ENCODE measurements at places on chromosomes 16 and 17.

GRCh38 chr16:58462499-58462996 is 37.4 kb upstream of the NDRG4 start:
- DNase-seq: no peak

- DNase-seq: no peak
Observed at GRCh38 chr17:17606416-17607000, 15.0 kb upstream of the PEMT start.

DNA sequence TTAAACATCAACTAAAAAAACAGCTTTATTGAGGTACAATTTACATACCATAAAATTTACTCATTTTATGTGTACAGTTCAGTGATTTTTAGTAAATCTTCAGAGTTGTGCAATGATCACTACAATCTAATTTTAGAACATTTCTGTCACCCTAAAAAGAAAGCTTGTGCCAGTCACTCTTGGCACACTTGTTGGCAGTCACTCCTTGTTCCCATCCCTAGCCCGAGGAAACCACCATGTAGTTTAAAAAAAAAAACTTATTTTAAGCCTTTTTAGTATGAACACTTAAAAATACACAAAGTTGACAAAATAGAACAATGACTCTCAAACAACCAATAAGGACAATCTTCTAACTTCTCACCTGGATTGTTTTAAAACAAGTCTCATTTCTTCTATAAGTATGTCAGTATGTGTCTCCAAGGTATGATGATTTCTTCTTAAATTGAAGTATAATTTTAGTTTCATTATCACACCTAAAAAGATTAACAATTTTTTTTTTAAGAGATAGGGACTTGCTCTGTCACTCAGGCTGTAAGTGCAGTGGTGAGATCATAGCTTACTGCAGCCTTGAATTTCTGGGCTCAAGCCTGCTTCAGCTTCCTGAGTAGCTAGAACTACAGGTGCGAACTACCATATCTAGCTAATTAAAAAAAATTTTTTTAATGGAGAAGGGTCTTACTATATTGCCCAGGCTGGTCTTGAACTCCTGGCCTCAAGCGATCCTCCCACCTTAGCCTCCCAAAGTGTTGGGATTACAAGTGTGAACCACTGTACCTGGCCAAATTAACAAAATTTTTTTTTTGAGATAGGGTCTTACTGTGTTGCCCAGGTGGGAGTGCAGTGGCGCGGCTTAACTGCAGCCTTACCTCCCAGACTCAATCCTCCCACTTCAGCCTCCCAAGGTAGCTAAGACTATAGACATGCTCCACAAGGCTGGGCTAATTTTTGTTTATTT is 53.2 kb downstream of the PPM1E start:
- DNase-seq: no peak

DNA sequence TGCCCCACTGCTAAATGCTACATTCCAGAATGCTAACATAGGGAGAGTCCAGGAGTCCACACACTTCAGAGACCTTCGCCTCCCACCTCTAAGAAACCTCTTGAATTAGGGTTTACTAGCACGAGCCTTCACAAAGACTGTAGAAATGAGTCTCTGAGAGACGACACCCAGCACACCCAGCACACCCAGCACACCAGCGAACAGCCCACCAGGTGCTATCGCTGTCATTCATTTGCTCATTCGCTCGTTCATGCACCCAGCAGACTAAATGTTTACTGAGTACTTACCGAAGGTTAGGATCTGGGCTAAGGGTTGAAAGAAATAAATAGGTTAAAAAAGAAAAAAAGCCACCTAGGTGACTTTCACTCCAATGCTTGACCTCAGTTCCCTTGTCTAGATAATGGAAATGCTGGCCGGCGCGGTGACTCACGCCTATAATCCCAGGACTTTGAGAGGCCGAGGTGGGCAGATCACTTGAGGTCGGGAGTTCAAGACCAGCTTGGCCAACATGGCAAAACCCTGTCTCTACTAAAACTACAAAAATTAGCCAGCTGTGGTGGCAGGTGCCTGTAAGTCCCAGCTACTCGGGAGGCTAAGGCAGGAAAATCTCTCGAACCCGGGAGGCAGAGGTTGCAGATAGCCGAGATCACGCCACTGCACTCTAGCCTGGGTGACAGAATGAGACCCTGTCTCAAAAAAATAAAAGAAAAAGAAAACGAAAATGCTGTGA is 100.8 kb downstream of the ADCY9 start:
- no peak for DNase-seq

DNA sequence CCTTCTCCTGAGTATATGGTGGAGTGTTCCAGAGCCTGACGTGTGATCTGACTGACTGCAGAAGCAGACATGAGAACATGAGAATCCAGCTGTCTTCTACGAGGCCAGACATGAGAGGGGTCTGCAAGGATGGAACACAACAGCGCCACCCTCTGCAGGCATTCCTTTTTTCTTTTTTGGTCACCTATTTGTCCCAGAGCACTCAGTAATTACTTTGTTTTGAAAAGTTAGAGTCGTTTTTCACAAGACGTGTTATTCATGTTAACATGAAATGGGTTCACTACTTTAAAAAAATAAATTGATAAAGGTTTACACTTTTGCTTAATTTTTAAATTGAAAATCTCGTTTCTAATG is 43.8 kb upstream of the ATP2A3 start:
- DNase-seq: no peak

GRCh38 chr17:59506894-59507726 is 58.3 kb upstream of the DHX40 start:
- no peak for DNase-seq

DNA sequence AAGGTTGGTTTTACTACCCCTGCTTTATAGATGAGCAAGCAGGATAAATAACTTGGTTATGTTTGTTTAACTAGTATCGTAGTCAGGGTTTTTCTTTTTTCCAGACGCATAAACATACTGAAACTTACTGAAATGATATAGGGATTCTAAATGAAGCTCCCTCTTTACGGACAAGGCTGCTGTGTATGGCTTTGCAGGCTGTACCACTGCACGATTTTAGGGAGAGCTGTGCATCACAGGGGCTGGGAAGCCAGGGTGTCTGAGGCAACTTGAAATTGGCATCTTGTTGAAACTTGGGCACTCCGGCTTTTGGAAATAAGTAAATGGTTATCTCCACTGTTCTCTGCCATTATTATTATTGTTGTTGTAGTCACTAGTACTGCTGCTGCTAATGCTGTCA is 218.1 kb upstream of the CDH8 start:
- no peak for DNase-seq

GRCh38 chr17:48054238-48055185 is 6.4 kb downstream of the NFE2L1 start:
- DNase-seq: no peak

GRCh38 chr16:15055141-15056053 is 477 bp downstream of the NTAN1 start:
- DNase-seq: no peak

DNA sequence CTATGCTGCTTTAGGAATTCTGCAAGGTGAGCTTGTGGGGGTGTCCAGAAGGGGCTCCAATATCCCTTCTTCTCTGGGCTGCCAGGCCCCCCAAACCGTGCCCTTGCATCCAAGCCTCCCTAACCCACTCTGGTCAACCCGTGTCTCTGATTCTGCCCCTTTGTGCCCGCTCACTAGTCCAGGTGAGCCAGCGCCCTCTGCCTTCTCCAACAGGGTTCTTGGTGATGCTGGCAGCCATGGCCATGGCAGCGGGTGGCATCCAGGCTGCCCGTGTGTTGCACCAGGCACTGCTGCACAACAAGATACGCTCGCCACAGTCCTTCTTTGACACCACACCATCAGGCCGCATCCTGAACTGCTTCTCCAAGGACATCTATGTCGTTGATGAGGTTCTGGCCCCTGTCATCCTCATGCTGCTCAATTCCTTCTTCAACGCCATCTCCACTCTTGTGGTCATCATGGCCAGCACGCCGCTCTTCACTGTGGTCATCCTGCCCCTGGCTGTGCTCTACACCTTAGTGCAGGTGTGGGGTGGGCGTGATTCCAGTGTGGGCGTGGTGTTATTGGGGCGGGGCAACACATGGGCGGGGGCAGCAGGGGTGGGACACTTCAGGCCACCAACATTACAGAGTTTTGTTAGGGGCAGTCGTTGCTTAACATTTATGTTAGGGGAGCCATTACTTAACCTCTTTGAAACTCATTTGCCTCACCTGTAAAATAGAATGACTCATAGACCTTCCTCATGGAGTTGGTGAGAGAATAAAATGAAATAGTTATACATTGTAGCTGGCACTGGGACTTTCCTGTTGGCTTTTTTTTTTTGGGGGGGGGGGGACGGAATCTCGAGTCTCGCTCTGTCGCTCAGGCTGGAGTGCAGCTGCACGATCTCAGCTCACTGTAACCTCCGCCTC is 31.4 kb downstream of the ANKRD40 start:
- no peak for DNase-seq

- no peak for DNase-seq
Observed at GRCh38 chr17:79339321-79339720, 264.7 kb downstream of the ENGASE start.

DNA sequence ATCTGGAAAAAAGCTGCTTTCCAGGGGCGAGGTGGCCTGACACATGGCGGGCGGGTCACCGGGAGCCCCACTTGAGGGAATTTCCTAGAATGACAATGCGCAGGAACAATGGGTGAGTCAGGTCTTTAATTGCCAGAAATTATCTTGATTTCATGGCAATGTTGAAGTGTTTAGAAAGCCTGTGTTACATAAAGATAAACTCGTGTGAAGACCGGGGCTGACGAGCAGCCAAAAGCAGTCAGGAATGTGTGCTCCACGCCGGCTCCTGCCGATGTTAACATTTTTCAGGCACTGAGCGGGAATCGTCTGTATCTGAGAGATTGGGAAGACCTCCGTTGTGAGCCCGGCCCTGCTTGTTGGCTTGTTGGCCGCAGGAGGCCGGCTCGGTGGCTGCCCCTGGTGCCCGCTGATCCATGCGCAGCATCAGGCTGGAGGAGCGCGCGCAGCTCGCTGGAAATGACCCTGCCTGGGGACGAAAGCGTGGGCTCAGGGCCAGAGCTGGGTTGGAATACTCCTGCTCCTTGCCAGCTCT is 353.1 kb downstream of the FOXL1 start:
- DNase-seq: peak; percentile 51

DNA sequence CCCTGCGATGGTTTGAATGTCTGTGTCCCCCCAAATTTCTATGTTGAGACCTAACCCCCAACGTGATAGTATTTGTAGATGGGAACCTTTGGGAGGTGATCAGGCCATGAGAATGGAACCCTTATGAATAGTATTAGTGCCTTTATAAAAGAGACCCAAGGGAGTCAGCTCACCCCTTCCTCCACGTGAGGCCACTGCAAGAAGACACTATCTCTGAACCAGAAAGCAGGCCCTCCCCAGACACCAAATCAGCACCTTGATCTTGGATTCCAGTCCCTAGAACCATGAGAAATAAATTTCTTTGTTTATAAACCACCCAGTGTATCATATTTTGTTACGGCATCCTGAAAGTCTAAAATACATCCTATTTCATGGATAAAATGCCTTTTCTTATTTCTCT is 64.4 kb upstream of the LRRC37A3 start:
- no peak for DNase-seq

- DNase-seq: no peak
Observed at GRCh38 chr17:79797492-79798298, 818 bp upstream of the CBX8 start.

DNA sequence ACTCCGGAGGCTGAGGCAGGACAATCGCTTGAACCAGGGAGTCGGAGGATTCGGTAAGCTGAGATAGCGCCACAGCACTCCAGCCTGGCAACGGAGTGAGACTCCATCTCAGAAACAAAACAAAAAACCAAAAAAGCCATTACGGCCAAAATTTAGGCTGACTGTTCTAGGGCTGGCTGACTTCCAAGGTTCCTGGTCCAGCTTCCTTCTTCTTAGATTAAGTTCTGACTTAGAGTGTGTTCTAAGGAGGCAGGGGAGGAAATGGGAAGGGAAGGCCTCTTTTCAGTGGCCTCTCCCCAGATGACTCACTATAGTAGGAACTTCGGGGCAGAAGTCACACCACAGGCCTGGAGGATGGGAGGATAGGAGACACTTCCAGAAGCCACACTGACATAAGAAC is 27.7 kb upstream of the CLEC18B start:
- DNase-seq: peak; percentile 58

DNA sequence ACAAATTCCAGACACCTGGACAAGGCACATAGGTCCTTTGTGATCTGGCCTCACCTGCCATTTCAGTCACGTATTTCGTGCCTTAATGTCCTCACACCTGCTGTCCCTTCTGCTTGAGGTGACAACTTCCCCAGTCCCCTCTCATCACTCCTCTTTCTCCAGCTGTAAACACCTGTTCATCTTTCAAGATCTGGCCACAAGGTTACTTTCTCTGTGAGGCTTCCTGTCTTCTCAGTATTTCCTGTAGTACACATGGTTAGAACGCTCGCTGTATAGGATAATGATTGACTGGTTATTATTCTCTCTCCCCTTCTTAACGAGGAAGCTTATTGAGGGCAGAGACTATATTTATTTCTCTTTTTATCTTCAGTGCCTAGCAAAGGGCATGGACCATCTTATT is 74.5 kb upstream of the PMFBP1 start:
- DNase-seq: no peak

GRCh38 chr16:58494981-58495520 is 4.9 kb upstream of the NDRG4 start:
- DNase-seq: peak; percentile 87

DNA sequence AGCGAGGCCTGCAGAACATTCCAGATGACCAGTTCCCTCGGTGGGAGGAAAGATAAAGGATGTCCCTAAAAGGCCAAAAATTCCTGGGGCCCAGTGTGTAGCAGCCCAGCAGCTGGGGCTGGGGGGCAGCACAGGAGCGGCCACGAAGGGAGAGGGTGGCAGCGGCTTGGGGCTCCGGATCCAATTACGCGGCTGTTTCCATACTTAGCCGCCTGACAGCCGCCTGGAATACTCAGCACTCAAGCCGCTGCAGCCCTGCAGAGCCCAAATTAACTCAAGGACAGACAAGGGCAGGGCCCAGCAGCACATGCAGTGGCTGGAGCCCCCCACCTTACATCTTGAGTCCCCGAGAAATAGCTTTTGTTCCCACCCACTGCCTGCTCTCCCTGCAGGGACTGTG is 1.3 kb downstream of the SRL start:
- DNase-seq: no peak

- no peak for DNase-seq
Observed at GRCh38 chr16:86026171-86026910, 127.4 kb downstream of the IRF8 start.

DNA sequence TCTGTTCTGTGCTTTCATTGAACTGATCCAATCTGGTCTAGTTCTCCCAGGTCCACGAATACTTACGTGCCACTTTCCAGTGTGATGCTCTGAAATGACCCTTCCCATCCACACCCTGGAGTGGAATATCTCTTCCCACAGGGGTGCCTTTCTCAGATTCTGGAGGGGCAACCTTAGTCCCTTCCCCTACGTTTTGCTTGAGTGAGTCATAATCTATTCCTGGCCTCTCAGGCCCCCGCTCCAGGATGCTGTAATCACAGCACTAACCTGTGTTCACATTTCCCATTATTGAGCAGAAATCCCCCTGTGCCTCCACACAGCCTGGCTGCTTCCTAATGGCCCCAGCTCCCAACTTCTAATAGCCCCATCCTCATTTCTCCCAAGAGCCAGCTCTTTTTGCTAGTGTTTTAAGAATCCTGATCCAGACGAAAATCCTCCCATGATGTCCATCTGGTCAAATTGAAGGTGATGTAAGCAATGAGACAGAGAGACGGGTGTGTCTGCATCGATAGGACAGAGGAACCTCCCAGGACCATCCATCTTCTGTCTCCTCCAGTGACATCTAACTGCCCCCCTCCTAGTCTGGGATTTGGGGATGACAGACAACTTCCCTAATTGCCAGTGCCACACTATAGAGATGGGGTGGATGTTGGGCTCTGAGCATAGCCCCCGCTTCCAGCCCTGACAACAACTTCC is 164.0 kb upstream of the MAF start:
- no peak for DNase-seq
